Breast epithelium (tissue), 4 donors: ENCODE measurements at places on chromosomes 7 and 10.

GRCh38 chr7:155816996-155817395 is 4.7 kb upstream of the SHH start:
- DNase-seq: no peak

DNA sequence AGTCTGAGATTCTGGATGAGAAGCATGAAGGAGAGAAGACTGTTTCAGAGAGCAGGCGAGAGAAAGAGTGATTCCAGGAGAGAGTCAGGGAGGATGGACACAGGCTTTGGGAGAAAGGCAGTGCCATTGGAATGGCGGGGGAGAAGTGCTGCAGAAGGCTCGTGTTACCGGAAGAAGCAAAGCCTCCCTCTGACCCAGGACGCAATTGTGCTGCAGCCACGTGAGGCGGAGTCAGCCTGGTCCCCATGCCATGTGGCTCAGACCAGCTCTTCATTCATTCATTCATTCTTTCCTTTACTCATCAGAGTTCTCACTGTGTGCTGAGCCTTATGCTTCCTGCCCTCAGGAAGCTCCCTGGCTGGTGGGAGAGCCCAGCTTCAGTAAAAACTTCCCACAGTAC is 49.2 kb upstream of the COL13A1 start:
- DNase-seq: no peak

DNA sequence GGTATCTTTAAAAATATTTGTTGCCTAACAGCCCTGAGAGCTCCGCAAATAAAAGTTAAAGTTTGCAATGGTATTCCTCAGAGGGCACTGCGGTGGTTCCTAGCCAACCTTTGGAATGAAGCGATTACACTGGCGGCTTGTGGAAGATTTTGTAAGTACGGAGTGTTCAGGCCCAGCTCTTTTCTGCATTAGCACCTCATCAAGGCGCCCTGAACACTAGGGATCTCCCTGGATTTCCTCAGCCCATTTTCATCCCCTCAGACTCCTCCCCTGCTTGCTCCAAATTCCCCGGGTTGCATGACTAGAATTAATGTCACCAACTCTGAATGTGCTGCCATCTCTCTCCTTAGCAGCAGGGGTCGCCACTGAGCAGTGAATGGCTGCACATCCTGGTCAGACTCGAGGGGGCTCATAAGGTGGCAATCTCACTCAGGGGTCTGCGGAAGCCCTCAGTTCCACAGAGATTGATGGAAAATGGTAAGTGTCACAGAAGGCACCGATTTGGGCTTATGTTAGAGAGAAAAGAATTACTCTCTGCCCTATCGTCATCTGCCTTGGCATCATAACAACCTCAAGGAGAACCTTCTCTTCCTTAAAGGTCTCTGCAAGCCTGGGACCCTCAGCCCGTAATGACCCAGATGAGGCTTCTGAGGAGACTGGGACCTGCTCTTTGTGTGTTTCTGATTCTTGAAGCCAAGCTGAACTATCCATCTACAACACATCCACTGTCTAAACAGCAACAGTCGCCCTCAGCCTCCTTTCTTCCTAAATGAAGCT is 262.8 kb upstream of the AOAH start:
- no peak for DNase-seq

DNA sequence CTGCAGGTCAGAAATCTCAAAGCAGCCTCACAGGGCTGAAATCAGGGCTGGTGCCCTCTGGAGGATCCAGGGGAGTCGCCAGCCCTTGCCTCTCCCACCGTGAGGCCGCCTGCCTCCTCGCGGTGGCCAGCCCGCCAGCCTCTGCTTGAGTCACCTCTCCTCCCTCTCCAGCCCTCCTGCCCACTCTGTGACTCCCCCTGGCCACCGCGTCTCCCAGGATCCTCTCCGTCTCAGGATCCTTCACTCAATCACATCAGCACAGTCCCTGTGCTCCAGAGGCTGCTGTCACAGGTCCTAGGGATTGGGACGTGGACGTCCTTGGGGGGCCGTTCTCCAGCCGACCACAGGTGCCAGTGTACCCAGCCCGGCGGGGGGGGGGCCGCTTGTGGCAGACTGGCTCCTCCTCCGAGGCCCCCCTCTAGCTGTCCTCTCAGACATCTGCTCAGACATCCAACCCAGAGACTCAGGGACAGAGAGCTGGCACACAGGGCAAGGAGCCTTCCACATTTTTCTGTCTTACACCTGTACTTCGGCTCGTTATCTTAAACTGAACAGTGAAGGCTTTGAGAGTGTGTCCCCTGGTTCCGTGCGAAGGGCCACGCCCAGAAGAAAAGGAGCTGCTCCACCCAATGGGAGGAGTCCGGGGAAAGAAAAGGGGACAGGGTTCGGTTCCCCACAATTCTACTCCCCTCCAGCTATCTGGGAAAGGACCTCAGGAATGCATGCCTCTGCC is 9.4 kb upstream of the PPP2R2D start:
- no peak for DNase-seq

DNA sequence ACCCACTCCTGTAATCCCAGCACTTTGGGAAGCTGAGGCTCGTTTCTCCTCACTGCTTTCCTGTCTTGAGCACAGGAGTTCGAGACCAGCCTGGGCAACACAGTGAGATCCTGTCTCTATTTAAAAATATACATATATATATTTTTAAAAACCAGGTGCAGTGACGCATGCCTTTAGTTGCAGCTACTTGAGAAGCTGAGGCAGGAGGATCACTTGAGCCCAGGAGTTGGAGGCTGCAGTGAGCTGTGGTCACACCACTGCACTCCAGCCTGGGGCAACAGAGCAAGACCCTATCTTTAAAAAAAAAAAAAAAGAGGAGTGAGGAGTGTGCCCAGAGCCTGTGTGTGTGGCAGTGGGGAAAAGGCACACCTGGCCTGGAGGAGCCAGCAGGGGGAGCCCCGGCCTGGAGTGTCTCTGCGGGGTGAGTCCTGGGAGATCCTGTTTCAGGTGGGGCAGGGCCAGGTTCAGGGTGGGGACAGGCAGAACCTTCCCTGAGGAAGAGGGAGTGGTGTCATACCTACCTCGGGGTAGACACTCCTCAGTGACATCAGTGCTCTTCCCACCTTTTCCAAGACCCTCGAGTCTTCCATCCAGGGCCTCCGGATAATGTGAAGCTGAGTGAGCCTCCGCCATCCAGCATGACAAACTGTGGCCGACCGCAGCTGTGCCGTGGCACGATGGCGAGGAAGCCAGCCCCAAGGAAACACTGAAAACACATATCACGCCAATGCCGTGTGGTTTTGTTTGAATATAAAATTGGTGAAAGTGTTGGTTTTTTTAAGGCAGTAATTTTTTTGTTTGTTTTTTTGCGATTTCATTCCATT is 9.0 kb upstream of the ARPC1B start:
- DNase-seq: no peak

GRCh38 chr7:151113344-151114150 is 27.3 kb downstream of the AGAP3 start:
- peak; percentile 81 for DNase-seq

- DNase-seq: no peak
Observed at GRCh38 chr7:155192961-155193640, 104.6 kb upstream of the INSIG1 start.

GRCh38 chr7:158419238-158419785 is 168.3 kb downstream of the PTPRN2 start:
- DNase-seq: no peak

GRCh38 chr7:46930366-46930765 is 651.5 kb downstream of the TNS3 start:
- DNase-seq: no peak

- no peak for DNase-seq
Observed at GRCh38 chr10:69568472-69569395, 4.5 kb downstream of the NEUROG3 start.

DNA sequence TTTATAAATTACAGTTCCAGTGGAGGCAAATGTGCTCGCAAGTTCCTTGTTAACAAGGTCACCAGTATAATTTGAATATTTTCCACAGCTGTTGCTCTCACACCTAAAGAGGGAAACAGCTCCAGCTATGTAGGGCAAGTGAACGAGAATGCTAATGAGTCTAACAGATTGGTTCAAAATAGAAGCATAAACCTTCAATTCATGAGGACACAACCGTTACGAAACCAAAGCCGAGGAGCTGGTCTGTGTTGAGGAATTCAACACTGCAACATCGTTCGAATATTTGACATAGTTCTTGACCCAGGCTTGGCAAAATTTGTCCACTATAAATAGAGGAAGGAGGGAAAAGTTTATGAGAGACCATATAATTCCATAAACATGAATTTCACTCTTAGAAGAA is 161.3 kb downstream of the KLF6 start:
- no peak for DNase-seq
